ENCODE measurements at places on chromosomes 16 and 17.

GRCh38 chr17:76687298-76688164 is 23.2 kb downstream of the MXRA7 start:
- DNase-seq: no peak

DNA sequence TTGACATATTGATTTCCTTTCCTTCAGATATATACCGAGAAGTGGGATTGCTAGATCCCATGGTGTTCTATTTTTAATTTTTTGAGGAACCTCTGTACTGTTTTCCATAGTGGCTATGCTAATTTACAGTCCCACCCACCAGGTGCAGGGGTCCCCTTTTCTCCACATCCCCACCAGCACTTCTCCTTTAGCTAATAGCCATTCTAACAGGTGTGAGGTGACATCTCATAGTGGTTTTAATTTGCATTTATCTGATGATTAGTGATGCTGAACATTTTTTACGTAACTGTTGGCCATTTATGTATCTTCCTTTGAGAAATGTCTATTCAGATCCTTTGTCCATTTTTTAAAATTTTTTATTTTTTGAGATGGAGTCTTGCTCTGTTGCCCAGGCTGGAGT is 93.9 kb downstream of the SDR42E1 start:
- no peak for DNase-seq

- DNase-seq: no peak
These were observed 3.2 kb downstream of the SOST start for GRCh38 chr17:43755389-43755875.

- no peak for DNase-seq
These were observed 76.0 kb downstream of the GPR139 start for GRCh38 chr16:19997734-19998133.

DNA sequence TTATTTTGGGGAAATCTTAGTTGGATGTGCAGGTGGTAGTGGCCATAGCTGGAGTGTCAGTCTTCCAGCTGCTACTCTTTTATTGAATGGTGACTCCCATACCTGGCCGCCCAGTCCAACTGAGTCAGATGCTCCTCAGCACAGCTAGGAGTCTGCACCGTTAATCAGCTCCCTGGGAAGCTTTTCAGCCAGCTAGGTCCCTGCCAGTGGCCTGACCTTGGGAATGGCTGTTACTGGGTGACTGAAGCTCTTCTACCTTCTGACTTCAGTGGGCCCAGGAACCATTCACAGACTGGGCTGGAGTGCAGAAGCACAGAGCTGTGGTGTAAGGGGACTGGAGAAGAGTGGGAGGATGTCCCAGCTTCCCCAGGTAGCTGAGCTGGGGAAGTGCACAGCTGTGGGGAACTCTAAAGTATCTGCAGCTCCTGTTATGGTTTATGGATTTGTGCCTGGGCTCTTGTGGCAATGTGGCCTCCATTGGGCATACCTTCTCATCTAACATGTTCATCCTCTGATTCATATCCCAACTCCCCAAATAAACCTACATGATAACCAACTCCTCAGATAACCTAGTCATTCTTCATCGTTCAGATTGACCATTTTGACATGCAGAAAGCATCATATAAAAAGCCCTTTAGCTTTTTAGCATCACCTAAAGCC is 14.0 kb downstream of the ALKBH5 start:
- no peak for DNase-seq

- DNase-seq: no peak
These were observed 815 bp downstream of the ATAD5 start for GRCh38 chr17:30832438-30833124.

DNA sequence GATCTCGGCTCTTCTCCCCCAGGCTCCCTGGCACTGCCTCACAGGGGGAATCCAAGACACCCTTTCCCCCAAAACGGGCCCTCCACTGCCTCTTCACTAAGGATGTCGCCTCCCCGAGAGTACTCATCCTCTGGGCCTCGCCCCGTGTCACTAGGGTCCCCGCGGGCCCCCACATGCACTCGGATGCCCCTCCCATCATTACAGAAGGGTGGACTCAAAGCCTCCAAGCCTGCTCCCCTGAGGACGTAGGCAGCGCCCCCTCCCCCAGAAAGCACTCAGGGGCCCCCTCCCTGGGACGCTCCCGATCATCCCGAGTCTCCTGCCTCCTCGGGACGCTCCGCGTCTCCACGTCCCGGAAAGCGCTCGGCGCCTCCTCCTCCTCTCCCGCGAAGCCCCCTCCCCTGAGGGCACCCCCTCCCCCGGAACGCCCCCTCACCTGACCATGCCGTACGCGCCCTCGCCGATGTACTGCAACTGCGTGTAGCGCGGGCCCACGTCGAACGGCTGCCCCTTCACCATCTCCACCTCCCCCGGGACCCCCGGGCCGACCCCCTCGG is 338 bp downstream of the MAPK3 start:
- DNase-seq: peak; percentile 37

DNA sequence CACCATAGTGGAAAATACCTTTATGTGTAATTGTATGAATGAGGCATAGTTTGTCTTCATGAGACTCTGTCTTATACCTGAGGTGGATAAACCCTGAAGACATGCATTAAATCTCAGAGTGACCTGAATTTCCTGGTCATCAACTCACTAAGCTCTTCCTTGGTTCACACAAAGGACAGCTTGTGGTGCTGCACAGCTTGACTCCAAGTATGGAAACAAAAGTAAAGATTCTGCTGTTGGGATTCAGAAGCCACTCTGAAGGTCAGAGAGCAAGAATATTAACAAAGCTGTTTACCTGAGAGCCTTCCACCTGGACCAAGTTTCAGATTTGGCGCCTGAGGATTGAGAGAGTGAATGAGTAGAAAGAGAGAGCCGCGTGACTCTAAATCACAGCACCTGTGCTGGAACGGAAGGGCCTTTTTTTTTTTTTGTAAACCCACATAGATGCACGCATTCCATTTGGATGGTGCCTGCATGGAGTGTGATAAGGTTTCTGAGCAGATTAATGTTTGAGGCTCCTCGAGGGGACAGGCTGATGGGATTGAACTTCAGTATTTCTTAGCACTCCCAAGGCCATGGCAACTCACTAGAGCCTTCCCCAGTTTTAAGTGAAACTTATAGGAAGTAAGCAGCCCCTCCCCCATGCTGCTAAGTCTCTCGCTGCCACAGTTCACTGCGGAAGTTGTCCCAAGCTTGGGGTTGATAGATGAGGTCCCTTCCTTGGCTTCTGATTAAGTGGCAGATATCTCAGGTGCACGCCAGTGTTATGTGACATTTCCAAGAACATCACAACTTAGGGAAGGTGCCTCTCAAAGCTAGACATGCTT is 28.7 kb downstream of the CALB2 start:
- no peak for DNase-seq

- DNase-seq: no peak
These were observed 13.1 kb upstream of the LPCAT2 start for GRCh38 chr16:55495616-55496289.

GRCh38 chr17:78785663-78786057 is 3.6 kb upstream of the CYTH1 start:
- DNase-seq: no peak

DNA sequence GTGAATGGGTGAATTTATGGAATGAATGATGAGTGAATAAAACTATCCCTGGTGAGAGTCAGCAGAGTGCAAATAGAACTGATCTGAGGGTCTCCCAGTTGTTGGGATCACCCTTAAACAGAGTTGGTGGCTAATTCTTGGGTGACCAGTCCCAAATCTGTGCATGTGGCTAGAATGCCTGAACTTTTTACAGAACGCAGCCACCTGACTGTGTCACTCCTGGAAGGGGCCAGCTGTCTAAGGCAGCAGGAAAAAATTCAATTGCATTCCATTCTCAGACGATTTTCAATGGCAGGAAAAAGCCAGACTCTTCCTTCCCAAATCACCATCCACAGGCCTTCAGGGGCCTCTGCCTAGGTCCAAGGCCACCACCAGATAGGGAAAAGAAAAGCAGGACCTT is 43.5 kb downstream of the BEAN1 start:
- DNase-seq: no peak

GRCh38 chr17:33459078-33459940 is 166.2 kb upstream of the ASIC2 start:
- DNase-seq: no peak

GRCh38 chr17:27947005-27947406 is 53.8 kb upstream of the LYRM9 start:
- DNase-seq: no peak

GRCh38 chr17:82217530-82218204 is 5.0 kb upstream of the CCDC57 start:
- no peak for DNase-seq

DNA sequence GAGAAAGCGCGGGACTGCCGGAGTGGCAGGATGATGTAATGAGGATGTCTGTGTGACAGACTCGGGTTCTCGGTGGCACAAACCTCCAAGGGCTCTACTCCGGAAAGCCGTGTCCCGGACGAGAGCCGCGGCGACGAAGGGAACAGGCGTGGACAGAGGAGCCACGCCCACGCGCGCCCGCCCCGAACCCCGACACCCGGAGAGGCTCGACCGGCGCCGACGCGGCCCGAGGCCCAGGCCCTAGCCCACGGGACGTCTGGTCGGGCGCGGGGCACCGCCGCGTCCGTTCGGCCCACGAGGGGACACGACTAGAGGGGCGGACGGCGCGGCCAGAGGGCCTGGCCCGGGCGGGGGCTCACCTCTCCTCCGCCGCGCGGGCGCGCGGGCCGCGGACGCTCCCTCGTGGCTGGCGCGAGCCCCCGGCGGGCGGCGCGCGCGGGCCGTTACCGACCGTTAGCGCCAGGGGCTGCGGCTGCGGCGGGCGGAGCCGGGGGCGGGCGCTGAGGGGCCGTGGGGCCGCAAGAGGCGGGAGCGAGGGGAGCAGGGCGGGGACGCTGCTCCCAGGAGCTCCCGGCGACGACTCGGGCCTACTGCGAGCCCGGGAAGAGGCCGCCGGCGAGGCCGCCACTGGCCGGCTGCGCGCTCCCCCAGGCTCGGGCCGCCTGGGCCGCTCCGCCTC is 2.1 kb upstream of the IRX5 start:
- no peak for DNase-seq

DNA sequence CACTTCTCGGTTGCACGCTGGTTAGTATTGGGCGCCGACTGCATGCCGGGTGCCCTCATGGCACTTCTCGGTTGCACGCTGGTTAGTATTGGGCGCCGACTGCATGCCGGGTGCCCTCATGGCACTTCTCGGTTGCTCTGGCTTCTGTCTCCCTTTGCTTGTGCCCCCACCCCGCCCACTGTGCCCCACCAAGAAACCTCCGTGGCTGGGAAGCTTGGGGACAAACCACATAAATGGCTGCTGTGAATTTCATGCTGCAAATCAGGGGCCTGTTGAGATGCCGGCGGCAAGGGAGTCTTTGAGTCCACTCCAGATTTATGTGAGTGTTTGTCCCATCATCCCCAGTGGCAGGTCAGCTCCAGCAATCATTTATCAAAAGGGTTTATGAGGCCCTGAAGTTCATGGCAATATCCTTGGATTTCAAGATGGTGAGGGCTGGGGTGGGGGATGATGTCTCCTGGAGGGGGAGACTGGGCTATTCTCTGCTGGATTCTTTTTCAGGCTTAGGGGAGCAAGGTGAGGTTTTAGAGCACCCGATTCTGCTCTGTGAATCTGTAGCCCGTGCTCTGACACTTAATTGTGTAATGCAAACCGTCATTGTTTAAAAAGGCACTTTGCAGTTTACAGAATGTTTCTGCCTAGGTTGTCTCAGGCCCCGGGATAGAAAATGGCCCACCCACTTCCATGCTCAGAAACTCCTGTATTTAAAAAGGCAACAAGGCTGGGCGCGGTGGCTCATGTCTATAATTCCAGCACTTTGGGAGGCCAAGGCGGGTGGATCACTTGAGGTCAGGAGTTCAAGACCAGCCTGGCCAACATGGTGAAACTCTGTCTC is 51.2 kb upstream of the CIBAR2 start:
- DNase-seq: no peak

DNA sequence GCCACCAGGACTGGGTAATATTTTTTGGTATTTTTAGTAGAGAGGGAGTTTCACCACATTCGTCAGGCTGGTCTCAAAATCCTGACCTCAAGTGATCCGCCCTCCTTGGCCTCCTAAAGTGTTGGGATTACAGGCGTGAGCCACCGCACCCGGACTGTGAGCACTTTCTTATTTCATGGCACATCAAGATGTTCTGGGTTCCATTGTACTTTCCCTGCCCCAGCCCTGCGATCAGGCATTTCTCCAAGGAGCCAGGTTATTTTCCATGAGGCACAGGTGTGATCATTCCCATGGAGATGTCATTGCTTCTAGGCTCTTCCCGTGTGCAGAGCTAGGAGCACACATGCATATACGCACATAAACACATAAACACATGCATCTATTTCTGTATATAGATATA is 2.6 kb upstream of the ANKRD40CL start:
- DNase-seq: no peak

DNA sequence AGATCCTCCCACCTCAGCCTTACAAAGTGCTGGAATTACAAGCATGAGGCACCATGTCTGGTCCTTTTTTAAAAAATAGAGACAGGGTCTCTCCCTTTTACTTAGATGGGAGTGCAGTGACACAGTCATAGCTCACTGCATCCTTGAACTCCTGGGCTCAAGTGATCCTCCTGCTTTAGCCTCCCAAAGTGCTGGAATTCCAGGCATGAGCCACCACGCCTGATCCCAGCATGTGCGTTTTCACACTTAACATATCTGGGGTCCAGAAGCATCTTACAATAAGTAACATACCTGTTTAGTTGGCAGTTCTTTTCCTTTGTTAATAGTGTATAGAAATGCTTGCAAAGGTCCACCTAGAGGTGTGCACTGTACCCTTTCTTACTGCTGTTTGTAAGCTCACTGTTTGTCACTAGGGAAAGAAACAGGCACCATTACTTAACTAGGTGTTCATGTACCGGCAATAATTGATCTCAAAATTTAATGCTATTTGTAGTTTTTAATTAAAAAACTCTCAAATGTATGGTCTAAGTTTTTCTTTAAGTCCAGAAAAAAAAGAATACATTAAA is 221.7 kb downstream of the RPTOR start:
- no peak for DNase-seq

DNA sequence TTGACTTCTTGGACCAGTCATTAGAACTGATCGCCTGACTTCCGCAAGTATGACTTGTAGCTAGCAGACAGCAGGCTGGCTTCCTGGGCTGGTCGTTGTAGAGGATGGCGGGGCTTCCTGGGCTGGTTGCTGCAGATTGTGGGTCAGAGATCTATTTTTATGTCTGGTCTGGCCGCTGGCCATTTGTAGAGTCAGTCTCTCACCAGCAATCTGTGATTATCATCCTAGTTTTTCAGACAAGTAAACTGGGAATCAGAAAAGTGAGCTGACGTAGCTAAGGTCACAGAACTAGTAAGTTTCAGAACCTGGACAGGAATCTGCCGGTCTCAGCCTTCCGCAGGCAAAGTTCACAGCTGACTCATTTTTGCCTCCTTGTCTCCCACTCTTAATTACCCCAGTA is 19.1 kb downstream of the GPR142 start:
- no peak for DNase-seq

Measured in activated CD4-positive, CD25-positive, alpha-beta regulatory T cell treated with anti-CD3 and anti-CD28 coated beads, Interleukin-2, amount 50 U/mL, for 72 hours (primary cell).